Glomerular endothelial cell (primary cell): ENCODE measurements at places on chromosomes 4 and X. TPM values are rescaled to one million over a fixed set of nuclear protein-coding genes. Genes with fewer than 3 reads are reported as not detected.

ZFP92 gene
- total RNA-seq: 0.58 and 1.2 TPM in 2 replicates

- DNase-seq: no peak
Measured at GRCh38 chr4:86556791-86557415, 37.2 kb upstream of the PTPN13 start.

- DNase-seq: no peak
Measured at GRCh38 chr4:141643557-141643956, 7.2 kb downstream of the IL15 start.

- DNase-seq: no peak
Measured at GRCh38 chrX:590693-591404, 39.7 kb upstream of the SHOX start.

GRCh38 chrX:3134316-3134945 is 93.2 kb downstream of the ARSF start:
- no peak for DNase-seq

CXCL8 gene
- 322 and 354 TPM in 2 replicates for total RNA-seq

GRCh38 chrX:23805389-23805788 is 22.4 kb downstream of the SAT1 start:
- no peak for DNase-seq

- no peak for DNase-seq
Measured at GRCh38 chr4:169436734-169437133, 166.0 kb upstream of the SH3RF1 start.

- DNase-seq: no peak
Measured at GRCh38 chr4:152709675-152710438, 30.1 kb upstream of the TMEM154 start.

DNA sequence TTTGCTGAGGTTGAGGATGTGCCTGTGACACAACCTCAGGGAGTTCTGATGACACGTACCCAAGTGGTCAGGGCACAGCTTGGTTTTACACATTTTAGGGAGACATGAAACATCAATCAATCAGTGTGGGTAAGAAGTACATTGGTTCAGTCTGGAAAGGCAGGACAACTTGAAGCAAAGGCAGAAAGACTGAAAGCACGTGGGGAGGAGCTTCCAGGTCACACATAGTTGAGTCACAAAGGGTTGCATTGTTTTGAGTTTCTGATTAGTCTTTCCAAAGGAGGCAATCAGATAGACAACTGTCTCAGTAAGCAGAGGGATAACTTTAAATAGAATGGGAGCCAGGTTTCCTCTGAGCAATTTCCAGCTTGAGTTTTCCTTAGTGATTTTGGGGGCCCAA is 1910.0 kb upstream of the AGA start:
- DNase-seq: no peak

DNA sequence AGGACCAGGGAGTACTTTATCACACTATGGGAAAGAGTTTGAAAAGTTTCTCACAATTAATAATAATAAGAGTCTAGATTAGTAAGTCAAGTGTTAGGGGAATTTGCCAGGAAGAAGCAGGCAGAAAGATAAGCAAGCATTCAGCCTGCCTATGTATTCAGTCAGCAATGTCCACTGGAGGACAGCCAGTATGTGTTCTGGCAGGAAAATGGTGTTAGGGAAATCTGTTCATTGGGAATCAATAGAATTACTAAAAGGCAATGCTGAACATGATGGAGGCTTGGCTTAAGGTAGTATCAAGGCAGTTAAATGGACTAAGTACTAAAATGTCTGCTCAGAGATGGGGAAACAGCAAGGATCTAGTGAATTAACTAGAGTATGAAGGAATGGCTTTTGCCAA is 221.2 kb downstream of the PPP4R3C start:
- no peak for DNase-seq

GRCh38 chr4:70359115-70359661 is 1.4 kb upstream of the SMR3A start:
- no peak for DNase-seq

DNA sequence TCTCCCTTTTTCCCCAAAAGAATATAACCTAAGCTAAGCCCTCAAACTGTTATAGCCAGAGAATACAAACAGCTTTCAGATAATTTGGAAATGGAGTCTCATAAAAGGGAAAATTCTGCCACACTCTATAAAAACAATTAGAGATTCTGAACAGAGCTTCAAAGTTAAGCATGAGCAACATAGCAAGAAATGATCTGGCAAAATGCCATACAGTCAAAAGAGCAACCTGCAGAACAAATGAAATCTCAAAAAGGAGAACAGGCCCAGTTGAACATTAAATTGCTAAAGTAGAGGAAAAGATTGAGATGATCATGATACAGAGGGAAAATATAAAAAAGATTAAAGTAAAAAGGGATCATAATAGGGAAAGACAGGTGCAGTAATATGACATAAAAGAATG is 250.5 kb downstream of the TLL1 start:
- DNase-seq: no peak

ATP5ME gene
- 148 and 199 TPM in 2 replicates for total RNA-seq

- DNase-seq: no peak
Measured at GRCh38 chr4:139735381-139736273, 70.0 kb downstream of the MGST2 start.

DNA sequence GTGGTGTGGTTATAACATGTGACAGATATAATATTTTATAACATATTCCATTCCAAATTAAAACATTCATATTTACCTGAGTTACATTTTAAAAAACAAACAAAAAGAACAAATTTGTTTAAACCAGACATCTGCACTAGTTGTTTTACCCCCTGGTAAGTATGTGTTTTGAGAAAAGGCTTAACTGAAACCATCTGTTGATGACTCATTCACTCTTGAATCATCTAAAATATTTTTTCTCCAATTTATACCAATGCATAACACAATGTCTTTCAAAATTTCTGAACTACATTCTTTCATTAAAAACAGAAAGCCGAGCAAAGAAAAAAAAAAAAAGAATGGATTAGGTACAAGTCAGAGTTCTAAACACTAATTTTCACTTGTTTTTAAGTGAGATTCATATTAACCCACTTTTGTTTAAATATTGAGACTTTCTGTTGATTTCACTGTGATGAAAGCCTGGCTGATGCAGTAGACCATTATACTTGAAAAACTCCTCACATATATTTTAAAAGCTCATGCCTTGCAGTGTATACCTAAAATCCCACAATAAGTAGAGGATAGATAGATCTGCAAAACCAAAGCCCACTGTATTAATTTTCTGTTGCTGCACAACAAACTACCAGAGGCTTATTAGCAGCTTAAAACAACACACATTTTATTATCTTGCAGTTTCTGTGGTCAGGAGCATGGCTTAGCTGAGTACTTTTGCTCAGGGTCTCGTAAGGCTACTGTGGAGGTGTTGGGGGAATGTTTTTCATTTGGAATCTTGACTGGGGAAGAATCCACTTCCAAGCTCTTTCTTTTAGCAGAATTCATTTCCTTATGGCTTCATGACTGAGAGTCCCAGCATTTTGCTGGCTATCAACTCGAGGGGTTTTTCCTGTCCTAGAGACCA is 221.5 kb downstream of the PCDH18 start:
- no peak for DNase-seq

DNA sequence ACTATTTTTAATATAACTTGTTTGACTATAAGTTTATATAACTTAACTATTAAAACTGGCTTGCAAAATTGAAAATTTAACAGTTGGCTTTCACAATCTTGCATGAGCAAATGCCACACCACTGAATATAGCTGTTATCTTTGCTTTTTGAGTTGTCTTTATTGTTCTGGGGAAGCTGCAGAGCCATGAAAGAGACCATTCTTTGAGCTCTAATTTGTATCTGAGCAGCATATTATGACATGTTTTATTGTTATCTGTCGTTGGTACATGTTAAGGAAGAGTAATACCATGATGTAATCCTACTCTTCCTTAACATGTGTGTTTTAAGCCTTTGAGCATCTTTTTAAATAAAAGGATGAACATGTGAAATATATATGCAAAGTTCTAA is 97.1 kb upstream of the ANK2 start:
- DNase-seq: no peak

GRCh38 chr4:185457136-185457535 is 14.4 kb downstream of the CCDC110 start:
- no peak for DNase-seq

- DNase-seq: no peak
Measured at GRCh38 chr4:182869697-182870096, 47.5 kb downstream of the DCTD start.

TBC1D8B gene
- total RNA-seq: 4.6 and 7.1 TPM in 2 replicates

GRCh38 chr4:54662901-54663585 is 5.3 kb downstream of the KIT start:
- no peak for DNase-seq

ATP1B4 gene
- total RNA-seq: not detected in 2 replicates

GRID2 gene
- total RNA-seq: not detected in 2 replicates

GRCh38 chr4:83153417-83153816 is 38.9 kb upstream of the PLAC8 start:
- DNase-seq: no peak

RNF212 gene
- 0.29 and 4.9 TPM in 2 replicates for total RNA-seq

LAMP2 gene
- 195 and 215 TPM in 2 replicates for total RNA-seq

TMPRSS11F gene
- not detected in 2 replicates for total RNA-seq

DNA sequence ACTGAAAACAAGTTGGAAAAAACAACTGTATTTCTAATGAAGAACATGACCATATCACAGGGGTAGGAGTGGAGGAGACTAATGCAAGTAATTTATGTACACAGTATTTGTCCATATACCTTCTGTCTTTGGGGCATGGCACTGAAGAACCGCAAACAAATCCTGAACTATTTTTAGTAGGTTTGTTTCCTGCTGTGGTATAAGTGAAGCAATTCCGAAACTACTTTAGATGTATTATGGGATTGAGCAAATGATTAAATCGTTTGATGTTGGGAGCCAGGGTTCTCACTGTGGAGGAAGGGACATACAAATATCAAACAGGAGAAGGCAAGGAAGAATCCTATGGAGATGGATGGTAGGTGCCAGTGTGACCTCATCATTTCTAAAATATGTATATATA is 18.9 kb upstream of the SH3KBP1 start:
- DNase-seq: no peak

DNA sequence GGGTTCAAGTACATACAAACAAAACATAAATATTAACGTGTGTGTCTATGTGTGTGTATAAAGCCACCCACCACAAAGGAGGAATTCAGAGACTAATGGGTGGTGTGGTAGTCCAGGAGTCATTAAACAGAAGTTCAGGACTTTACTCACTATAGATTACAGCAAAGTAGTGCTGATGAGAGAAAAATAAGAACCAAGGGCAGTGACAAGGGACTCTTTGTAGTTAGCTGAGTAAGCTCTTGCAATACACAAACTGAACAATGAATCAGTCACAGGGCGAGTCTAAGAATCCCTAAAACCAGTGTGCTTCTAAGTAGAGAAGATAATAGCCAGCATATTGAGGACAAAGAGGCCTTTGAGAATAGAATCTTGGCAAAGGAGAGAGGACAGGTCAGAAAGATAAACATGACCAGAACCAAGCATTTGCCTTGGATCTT is 232.4 kb downstream of the PPP3CA start:
- DNase-seq: no peak

DNA sequence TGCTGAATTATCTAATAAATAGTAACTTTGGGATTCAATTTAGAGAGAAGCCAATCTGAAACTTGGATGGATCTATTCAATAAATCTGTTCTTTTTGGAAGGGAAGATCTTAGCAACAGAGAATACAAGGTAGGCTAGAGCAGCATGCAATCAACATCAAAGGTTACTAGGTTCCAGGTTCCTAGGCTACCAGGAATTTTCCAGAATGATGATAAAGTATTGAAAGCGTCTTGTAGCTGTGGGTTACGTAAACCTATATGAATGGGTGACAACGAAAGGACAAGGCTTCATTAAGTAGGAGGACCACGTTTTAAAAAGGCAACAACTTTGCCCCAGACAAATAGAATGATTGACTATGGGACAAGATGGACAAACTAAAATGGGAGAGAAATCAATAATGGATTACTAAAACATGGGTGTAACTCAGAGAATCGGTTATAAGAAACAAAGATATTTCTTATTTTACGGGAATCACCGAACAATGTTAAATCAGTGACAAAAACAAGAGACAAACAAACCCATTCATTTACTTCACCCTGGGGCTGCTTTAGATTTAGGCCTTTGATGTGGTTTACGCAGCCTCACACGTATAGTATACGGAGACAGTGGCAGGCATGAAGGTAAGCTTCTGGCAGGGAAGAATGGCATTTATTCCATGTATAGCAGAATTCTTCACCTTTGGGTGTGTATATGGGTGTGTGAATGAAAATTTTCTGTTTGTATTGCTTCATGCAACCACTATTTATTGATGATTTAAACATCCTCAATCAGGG is 732.6 kb upstream of the PABPC4L start:
- no peak for DNase-seq

PNMA5 gene
- not detected in 2 replicates for total RNA-seq

MAOB gene
- 0.12 and 0.19 TPM in 2 replicates for total RNA-seq

GRCh38 chr4:33566649-33567048 is 2677.7 kb downstream of the ARAP2 start:
- no peak for DNase-seq

DNA sequence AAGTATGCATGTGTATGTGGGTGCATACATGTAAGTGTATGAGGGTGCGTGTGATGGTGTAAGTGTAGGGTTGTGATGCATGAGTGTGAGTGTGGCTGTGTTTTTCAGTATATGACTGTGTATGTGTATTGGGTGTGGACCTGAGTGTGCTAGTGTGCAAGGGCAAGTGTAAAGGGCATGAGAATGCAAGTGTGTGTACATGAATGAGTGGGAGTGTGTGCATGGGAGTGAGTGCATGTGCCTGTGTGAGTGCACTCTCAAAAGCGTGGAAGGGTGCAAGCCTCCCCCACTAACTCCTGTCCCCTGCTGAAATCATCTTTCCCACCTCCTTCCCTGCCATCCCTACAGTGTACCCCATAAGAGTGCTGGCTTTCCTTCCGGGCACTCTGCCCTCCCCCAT is 225.1 kb upstream of the PRKX start:
- DNase-seq: no peak

LETM1 gene
- 57.5 and 65.3 TPM in 2 replicates for total RNA-seq

DNA sequence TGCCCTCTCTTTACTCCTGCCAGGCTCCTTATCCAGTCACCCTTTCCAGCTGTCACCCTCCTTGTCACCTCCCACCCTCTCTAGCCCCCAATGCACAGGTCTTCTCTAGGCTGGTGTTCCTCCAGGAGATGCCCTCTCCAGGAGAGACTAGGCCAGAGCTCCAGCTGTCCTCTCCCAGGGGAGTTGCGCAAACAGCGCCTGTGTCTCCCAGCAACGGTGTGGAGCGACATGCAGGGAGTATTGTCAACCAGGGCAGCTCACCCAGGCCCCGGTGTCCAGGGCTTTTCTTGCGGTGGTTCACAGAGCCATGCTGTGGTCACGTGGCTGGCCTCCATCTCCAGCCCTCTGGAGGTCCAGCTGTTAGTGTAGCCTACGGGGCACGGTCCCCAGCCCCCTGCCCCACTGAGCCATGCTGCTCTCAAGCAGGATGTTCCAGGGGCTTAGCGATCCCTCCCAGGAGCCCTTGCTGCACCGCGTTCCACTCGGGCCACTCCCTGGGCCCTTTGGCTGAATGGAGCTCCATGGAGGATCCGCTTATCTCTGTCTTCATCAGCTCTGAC is 34.8 kb downstream of the CCNQ start:
- no peak for DNase-seq

LRAT gene
- 0.34 TPM in 1 of 2 replicates, not detected in the other for total RNA-seq

MRPS18C gene
- total RNA-seq: 14.5 and 18.6 TPM in 2 replicates

FNIP2 gene
- total RNA-seq: 24.2 and 25.2 TPM in 2 replicates

TLR6 gene
- total RNA-seq: 1.5 and 2.9 TPM in 2 replicates
